ENCODE measurements at places on chromosomes 11 and 22.

- no peak for DNase-seq
Observed at GRCh38 chr11:121376130-121376529, 76.0 kb upstream of the SORL1 start.

DNA sequence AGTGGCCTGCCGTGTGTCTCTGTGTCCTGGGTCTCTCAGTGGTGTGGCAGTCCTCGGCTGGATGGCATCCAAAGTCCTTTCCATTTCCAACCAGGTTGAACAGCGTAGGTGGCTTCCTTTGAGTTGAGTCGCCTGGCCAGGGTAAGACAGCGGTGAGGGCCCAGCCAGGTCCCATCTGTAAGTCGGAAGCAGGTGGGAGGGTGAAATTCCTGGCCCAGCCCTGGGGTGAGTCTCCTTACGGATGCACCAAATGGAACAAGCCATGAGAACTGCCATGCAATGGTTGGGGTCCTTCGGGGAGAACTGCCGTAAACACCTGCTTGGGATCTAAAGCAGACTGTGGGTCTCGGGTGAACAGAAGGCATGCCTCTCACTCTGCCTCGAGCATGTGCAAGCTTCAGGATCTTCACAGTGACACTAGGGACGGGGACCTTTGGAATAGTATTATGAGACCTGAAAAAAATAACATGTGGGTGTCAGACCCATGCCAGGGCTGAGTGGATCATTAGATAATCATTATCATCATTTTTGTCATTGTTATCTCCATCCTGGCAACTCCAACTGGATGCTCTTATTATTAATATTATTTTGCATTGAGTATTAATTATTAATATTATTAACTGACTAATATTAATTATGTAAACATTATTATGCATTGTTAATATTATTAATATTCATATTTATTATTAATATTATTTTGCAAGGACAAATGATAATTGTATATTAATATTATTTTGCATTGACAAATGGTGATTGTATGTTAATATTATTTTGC, 57.7 kb upstream of the LINC01488 start:
- DNase-seq, result no peak

GRCh38 chr11:86722006-86722405, 49.6 kb upstream of the ME3 start:
- DNase-seq, result peak; percentile 76

DNA sequence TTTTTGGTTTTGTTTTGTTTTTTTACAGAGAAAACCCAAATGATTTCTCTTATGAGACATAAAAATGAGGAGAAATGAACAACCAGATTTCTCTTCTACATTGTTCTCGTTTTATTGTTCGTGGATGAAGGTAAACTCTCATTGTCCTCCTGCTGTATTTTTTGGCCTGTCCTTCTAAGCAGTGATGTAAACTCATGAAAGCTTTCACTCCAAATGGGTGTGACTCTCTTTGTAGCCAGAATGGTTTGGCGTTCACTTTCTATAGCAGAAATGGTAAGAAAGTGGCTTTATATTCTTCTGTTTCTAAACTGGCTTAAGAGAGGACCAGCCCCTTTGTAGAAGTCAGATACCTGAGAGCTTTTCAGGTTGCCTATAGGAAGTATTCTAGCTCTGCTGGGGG, 15.5 kb upstream of the BMAL1 start:
- DNase-seq, result peak; percentile 24

DNA sequence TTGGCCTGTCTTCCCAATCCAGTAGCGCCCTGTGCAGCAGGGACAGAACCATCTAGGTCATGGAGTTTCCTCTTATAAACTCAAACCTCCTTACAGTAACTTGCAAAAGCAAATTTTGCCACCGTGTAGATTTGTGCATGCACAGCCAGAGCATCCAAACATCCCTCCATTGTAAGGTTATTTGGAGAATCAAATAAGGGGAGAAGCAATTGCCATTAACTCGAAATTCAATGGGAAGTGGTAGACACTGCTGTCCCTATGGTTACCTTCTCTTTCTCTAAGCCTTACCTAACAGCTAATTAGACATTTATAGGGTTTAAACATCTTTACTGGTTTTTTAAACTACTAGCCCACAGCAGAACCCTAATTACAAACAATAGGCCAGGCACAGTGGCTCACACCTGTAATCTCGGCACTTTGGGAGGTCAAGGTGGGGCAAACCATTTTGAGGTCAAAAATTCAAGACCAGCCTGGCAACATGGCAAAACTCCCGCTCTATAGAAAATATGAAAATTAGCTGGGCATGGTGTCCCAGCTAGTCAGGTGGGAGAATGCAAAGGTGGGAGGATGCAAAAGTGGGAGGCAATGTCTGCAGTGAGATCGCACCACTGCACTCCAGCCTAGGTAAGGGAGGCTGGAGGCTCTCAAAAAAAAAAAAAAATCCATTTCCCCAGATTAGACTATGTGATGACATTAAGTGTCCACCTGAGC, 6.6 kb downstream of the HSPA8 start:
- DNase-seq, result no peak

GRCh38 chr11:118115048-118115447, 28.3 kb upstream of the SMIM35 start:
- no peak for DNase-seq

DNA sequence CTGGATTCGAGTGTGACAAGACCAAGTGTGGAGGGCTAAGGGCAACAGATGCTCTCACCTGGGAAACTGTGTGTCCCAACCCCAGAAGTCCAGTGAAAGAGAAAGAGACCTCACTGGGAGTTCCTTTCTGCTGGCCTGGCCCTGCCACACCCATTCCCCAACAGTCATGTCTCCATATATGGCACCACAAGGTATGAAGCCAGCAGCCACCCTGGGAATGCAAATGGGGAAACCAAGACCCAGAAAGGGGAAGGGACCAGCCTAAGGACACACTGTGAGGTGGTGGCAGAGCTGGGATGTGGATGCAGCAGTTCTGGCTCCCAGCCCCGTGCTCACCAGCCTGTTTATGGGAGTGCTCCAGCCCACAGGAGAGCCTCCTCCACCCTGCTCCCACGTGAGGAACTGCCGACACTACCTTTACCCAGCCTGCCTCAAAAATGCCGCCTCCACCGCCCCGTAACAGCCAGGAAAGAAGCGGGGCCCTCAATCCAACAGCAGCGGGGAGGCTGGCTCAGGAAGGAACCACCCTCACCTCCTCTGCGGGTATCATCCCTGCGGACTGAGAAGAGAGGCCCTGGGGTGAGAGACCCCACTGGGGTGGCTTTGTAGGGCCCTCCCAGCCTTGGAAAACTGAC, 12.6 kb downstream of the LMO1 start:
- no peak for DNase-seq

GRCh38 chr11:64533501-64533900, 57.5 kb upstream of the SLC22A12 start:
- no peak for DNase-seq

DNA sequence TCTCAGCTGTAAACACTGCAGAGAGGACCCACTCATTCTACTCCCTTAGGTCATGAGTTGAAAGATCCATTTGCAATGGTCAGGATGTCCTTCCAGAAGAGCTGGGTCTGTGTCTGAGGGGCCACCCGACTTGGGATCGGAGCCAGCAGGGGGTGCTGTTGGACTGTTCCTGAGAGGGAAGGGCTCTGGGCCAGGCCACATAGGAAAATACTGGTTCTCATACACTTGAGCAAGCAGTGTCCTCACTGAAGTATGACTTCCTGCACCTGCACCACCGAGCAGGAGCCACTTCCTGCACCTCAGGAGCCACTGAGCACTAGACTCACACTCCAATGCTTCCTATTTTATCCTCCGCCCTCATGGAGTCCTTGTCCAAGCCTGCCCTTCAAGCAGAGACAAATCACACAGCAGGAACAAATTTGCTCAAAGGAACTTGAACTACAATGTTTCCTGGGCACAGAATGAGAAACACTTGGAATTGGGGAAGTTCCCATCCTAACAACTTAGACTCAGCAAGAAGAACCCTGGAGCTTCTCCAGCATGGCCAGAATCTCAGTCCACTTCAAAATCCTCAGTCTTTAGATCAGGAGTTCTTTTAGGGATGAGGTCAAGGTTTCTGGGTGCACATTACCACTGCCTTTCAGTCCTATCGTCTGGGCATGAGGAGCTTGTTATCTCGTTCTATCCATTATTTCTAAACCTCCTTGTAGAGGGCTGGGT, 36.6 kb upstream of the VPREB1 start:
- DNase-seq, result peak; percentile 50
